ENCODE measurements at places on chromosomes 2 and 18.

DNA sequence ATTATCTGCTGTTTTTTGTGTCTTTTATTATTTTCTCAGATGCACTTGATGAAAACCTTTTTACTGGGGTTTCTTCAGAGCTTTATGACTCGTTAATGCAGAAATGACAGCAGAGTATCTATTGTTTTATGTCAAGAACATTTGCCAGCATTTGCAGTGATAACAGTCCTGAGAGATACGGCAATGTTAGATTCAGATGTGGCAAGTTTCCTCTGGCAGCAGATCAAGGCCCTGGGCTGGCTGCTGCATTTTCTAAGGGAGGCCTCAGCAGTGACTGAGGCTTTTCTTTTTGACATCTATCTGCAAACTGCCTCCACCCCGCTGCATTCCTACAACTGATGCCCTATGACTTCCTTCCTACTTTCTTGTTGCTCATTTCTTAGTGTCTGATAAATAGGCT lies 40.2 kb downstream of the EFEMP1 start:
- DNase-seq, result no peak

- DNase-seq, result no peak
Measured at GRCh38 chr2:59025157-59025757, 784.1 kb upstream of the FANCL start.

GRCh38 chr2:196389670-196390069 lies 218.3 kb upstream of the STK17B start:
- no peak for DNase-seq

DNA sequence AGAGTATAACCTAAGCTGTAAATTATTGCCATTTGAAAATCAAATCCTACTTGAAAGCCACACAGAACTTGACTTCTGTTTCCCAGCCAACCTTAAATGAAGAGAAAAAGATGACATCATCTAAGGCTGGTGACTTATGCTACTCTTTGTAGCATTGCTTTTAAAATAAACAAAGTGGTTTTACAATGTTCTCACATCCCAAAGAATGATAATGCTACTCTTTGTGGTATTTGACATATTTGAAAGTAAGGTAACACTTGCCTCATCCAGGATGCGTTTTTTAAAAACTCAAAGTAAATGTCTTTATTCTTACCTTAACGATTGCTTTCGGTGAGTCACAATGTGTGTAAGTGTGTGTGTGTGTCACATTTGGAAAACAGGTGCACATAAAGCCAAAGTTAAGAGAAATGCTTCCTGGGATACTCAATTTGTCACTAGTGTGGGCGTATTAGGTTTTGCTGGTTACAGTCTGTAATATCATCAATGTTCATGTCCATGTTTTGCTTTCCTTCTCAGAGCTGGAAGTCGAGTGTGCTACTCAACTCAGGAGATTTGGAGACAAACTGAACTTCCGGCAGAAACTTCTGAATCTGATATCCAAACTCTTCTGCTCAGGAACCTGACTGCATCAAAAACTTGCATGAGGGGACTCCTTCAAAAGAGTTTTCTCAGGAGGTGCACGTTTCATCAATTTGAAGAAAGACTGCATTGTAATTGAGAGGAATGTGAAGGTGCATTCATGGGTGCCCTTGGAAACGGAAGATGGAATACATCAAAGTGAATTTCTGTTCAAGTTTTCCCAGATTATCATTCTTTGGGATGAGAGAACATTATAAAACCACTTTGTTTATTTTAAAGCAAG lies 2.6 kb downstream of the PMAIP1 start:
- DNase-seq, result no peak

DNA sequence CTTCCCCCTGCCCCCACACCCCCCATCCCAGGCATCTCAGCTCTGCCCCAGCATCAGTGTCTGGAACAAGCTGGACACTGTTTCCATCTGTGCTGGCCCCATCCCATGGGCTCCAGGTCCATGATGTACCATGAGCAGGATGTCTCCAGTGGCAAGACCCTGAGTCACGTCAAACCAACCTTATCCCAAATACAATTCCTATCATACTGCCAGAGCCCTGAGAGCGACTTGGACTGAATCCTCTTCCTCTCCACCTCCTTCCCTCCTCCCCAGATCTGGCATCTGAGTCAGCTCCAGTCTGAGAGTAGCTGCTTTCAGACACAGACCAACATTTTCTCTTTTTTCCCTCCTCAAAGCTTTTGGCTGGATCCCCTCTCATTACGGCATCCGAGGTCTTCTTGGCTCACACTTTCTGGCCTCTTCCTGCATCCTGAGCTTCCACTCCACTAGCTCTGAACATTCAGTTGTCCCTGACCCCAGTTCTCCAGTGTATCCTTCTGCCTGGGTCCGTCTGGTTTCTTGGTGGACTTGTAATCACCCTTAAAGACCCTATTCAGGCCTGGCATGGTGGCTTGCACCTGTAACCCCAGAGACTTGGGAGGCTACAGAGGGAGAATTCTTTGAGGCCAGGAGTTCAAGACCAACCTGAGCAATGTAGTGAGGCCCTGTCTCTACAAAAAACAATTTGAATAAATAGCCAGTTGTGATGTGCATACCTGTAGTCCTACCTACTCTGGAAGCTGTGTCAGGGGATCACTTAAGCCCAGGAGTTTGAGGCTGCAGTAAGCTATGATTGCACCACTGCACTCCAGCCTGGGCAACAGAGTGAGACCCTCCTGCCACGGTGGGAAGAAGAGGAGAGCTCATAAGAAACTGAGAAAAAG lies 68.3 kb downstream of the ACKR3 start:
- no peak for DNase-seq

DNA sequence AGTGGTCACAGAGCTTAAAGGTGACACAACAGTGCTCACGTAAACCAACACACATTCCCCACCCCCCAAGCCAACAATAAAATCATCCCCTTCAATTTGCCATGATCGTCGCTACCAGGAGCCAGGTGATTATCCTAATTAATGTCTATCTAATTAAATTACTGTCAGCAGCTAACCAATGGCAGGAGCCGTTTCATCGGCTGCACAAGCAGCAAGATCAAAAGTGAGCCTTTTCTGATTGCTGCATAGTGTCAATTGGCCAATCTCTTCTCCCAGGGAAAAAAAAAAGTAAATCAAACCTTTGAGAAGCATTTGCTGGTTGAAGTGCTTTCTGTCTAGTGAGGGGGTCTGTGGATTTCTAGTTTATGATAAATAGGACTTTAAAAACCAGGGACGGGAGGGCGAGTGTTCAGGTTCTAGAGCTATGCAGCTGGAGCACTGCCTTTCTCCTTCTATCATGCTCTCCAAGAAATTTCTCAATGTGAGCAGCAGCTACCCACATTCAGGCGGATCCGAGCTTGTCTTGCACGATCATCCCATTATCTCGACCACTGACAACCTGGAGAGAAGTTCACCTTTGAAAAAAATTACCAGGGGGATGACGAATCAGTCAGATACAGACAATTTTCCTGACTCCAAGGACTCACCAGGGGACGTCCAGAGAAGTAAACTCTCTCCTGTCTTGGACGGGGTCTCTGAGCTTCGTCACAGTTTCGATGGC lies at the start of gene TBR1:
Gene TBR1 (plus strand): TSS at position 311 of the 721 bp plus-strand sequence. CDS start 114 bp downstream, at position 425.
- DNase-seq, result no peak

- no peak for DNase-seq
Measured at GRCh38 chr2:219969508-219969907, 342.1 kb downstream of the SLC4A3 start.

DNA sequence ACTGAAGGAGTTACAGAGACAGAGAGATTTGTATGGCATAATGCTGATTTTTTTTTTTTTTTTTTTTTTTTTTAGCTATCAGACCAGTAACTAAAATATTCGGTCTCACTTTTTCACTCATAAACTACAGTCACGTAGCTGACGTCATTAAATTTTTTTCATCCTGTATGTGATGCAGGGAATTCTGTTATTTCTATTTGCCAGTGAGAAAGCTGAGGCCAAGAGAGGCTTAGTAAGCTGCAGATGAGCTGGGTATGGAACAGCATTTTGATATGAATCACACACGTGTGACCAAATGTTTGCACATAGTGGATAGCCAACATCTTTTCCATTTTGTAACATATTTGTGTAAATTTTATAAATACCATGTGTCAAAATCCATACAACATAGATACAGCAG lies 79.1 kb upstream of the EPB41L3 start:
- DNase-seq, result no peak

DNA sequence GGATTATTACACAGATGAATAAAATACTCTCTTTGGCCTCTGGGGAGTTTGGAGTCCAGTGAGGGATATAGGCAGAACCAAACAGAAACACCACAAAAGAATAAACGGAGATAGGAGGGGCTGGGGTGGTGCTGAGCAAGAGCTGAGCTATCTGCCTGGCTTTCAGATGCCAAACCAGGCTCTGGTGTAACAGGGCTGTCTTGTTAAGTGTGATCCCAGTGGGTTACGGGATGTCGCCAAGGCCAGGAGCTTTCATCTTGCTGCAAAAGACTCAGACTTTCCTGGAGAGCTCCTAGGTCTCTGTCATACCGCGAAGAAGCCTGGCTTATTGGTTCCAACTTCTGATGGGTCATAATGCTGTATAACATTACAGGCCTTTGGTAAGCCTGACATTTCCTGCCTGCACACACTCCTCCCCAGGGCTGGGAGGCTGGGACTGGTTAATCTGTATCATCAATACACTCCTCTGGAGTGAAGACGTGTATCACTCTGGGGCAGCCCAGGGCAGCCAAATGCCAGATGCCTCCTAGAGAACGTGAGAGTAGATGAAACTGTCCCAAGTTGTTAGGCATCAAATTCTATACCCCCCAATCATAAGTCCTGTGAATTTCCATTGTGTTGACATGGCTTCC lies 60.5 kb downstream of the STPG4 start:
- no peak for DNase-seq

- DNase-seq, result no peak
Measured at GRCh38 chr2:222423632-222424275, 589 bp upstream of the SGPP2 start.

DNA sequence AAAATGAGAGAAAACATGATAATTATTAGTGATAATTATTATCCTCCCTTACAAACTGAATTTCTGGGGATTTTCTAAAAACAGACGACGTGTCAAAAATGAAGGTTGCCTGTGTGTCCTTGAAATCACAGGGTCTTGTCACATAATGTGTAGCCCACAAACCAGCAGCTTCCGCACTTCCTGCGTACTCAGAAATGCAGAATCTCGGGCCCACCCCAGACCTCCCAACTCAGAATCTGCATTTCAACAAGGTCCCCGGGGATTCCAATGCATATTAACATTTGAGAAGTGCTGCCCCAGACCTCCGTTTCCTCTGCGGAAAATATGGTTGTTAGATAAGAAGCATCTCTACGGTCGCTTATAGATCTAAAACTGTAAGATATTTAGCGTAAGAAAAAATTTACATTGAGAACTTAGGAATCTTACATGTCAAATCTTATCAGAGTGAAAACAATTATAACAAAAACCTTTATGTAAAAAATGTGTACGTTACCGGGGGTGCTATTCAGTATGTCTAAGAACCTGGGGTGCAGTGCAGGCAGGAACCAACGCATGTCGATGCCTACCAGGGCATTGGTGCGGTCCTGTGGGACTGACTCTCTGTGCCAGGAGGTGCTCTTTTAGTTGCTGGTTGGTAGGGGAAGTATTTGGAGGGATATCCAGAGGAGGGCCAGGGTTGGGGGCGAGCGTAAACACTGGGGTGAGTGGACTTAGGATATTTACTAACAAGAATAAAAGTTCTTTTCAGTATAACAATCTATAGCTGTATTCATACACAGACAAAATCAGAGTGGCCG lies 15.2 kb downstream of the CDKL4 start:
- peak; percentile 8 for DNase-seq

- DNase-seq, result no peak
Measured at GRCh38 chr2:217070043-217070430, 210.2 kb upstream of the TNP1 start.

GRCh38 chr2:85159589-85159988 lies 26.4 kb downstream of the TCF7L1 start:
- DNase-seq, result no peak

DNA sequence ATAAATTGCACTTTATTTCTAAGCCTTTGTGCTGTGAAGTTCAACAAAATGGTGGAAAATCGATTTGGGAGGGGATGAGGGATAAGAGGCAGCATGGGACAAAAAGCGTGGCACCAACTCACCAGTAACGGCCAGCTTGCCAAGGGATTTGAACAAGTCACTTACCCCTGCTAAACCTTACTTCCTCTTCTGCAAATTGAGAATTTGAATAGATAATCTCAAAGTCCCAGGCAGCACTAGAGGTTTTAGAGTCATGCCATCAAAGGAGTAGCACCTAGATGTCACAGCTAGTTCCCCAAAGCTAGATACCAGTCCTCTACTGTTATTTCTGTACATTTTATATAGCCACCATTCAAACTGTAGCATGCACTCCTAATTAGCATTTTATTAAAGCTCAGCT lies 83.7 kb upstream of the VRK2 start:
- DNase-seq, result no peak

GRCh38 chr2:13725945-13726344 lies 906.6 kb upstream of the LRATD1 start:
- DNase-seq, result no peak

DNA sequence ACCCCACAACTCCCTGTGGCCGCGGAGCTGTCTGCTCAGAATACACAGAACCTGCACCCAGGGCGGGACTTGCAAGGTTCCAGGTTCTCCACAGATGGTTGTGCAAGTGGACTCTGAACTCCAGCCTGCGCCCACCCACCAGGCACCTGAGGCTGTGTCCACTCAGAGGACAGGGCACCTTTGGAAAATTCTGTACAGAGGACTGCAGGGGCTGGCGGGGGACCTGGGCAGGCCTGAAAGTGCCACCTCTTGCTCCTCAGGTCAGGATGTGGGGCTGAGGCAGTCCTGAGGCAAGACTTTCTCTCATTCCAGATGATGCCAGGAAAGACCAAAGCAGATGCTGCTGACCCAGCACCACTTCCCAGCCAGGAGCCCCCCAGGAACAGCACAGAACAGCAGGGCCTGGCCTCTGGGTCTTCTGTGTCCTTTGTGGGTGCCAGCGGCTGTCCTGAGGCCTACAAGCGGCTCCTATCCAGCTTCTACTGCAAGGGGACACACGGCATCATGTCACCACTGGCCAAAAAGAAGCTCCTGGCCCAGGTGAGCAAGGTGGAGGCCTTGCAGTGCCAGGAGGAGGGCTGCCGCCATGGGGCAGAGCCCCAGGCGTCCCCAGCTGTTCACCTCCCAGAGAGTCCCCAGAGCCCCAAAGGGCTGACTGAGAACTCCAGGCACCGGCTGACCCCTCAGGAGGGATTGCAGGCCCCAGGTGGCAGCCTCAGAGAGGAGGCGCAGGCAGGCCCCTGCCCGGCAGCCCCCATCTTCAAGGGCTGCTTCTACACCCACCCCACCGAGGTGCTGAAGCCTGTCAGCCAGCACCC lies 14.4 kb downstream of the ARID5A start:
- DNase-seq, result no peak
